ENCODE measurements at places on chromosomes 7 and 10. TPM values are rescaled to one million over a fixed set of nuclear protein-coding genes. Genes with fewer than 3 reads are reported as not detected.

The WNT8B gene
- total RNA-seq = not detected

The BLNK gene
- total RNA-seq = 13.2 TPM

The TBX20 gene
- total RNA-seq = not detected

The TAS2R41 gene
- 0.34 TPM for total RNA-seq

The IFIT1B gene
- not detected for total RNA-seq

Data from mucosa of descending colon (tissue), 3 donors.